ENCODE measurements at places on chromosomes 12 and 14. TPM values are rescaled to one million over a fixed set of nuclear protein-coding genes. Genes with fewer than 3 reads are reported as not detected.
A peak's percentile ranks its signal among the peaks of the same experiment; 100 is the strongest.

The SDS gene
- total RNA-seq, result not detected

The KLRC1 gene
- total RNA-seq, result not detected

The DACT1 gene
- total RNA-seq, result 2.0 TPM

The GPR84 gene
- total RNA-seq, result 0.41 TPM

- DNase-seq, result peak; percentile 18
- H3K36me3 ChIP-seq, result no peaks in the 10 kb centered on the region
- no peak overlapping the region for H3K27ac ChIP-seq
- no peak overlapping the region for H3K4me3 ChIP-seq
- H3K4me1 ChIP-seq, result peaks cover 4% of the 10 kb centered on the region
Observed at GRCh38 chr14:64841121-64841651, 38.5 kb downstream of the SPTB start.

- H3K27ac ChIP-seq, result no peak overlapping the region
- H3K27me3 ChIP-seq, result no peaks in the 10 kb centered on the region
- no peak overlapping the region for H3K4me3 ChIP-seq
- no peaks in the 10 kb centered on the region for H3K4me1 ChIP-seq
Observed at GRCh38 chr12:105954951-105955931, 183.5 kb downstream of the NUAK1 start.

DNA sequence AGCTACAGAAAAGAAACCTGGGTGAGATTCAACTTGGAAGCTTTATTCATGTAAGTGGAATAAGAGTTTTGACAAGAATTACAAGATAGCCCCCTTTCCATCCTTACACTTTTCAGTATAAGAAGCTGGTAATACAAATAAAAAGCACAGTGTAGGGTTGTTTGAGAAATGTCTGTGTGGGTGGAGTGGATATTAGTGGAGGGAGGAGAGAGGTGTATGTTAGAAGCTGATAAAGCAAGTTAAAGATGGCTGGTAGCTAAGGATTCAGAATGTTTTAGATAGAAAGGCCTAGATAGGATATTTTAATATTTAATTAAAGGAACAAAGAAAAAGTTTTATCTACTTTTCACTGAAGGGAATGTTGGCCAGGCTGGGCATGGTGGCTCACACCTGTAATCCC, 12.5 kb downstream of the CFAP54 start:
- H3K27me3 ChIP-seq, result peaks cover 2% of the 10 kb centered on the region
- no peaks in the 10 kb centered on the region for H3K36me3 ChIP-seq

- no peaks in the 10 kb centered on the region for H3K36me3 ChIP-seq
- H3K27ac ChIP-seq, result no peak overlapping the region
- DNase-seq, result no peak
- peaks cover 15% of the 10 kb centered on the region for H3K4me1 ChIP-seq
- peaks cover 20% of the 10 kb centered on the region for H3K27me3 ChIP-seq
Observed at GRCh38 chr12:47903927-47904712, 674 bp downstream of the VDR start.

GRCh38 chr14:23539248-23540140, 12.1 kb downstream of the ZFHX2 start:
- H3K4me1 ChIP-seq, result peaks cover 27% of the 10 kb centered on the region
- DNase-seq, result peak; percentile 71
- H3K27ac ChIP-seq, result peak overlapping the region; percentile 32
- peaks cover 10% of the 10 kb centered on the region for H3K27me3 ChIP-seq
- peaks cover 15% of the 10 kb centered on the region for H3K36me3 ChIP-seq

DNA sequence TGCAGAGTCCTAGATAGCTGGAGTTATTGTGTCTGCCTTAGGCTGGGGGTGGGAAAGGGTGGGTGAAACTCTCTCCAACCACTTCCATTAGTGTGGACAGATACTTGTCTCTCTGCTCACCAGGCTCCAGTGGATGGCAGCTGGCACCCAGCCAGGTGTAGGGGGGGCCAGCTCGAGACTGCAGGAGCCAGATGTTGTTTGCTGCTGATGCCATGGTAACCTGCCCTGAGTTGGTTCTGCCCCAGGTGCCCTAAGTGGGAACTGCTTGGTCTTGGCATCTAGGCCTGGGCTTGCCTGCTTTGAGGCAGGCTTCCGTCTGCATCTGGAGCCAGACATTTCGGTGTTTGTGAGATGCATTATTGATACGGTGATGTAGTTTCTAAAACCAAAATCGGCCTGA, 82.2 kb downstream of the ADCK1 start:
- no peak for DNase-seq
- H3K4me3 ChIP-seq, result no peak overlapping the region
- no peaks in the 10 kb centered on the region for H3K36me3 ChIP-seq
- no peak overlapping the region for H3K27ac ChIP-seq
- no peaks in the 10 kb centered on the region for H3K4me1 ChIP-seq

DNA sequence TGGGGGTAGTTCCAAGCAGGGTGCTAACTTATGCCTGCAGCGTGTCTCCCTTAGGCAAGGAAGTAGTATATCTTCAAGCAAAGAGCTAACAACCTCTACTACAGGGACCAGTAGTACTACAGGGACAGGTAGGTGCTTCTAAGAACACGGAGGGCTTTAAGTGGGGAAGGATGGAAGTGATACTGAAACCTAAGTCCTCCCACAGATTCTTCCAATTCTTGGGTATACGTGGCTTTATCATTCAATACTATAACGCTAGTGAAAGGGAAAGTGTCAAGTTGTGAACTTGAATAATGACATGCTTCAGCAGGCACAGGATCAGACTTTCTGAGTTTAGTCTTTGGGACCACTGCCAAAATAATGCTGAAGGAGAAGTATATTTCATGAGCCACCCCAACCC, 241.7 kb downstream of the CEP128 start:
- no peak overlapping the region for H3K27ac ChIP-seq
- no peaks in the 10 kb centered on the region for H3K27me3 ChIP-seq
- peaks cover 6% of the 10 kb centered on the region for H3K4me1 ChIP-seq
- DNase-seq, result no peak
- H3K36me3 ChIP-seq, result no peaks in the 10 kb centered on the region

DNA sequence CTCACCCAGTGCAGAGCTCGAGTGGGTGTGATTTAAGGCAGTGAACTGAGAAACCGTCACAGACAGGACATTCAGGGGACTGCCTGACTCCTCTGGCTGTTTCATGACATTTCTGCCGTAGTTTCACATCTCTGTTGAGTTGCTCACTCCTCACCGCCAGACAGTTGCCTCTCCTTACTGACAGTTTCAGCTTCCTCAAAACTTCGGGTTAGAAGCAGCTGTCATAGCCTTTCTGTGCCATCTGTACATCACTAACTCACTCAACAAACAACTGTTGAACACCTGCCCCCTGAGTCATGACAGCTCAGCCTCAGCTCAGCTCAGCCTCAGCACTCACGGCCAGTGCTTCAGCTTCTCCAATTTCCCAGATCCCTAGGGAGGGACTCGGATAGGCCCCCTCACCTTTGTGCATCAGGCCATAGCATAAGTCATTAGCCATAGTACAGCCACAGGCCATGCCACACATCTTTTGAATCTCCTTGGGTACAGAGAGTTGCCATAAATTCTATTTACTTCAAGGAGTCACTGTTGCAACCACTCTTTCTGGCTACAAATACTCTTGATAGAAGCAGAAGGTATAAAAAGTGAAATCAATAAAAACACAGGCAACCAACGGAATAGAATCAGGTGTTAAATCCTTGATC, 6.2 kb upstream of the SLC15A4 start:
- DNase-seq, result no peak
- no peaks in the 10 kb centered on the region for H3K36me3 ChIP-seq
- no peaks in the 10 kb centered on the region for H3K27me3 ChIP-seq
- H3K4me3 ChIP-seq, result no peak overlapping the region

DNA sequence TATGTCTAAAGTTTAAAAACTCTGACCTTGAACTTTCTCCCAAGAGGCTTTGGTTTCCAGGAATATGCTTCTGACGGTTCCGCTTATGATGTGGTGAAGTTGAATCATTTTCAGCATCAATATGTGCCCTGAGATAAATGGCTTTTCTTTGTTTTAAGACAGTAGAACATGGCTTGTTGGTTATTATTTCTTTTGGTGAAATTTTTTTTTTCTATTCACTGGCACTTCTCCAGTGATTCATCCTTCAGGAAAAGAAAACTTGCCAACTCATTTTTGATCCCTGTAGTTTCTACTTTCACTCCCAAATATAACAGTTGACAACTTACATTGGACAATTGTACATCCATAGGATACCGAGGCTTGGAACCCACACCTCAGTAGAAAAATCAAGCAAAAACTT, 1301.2 kb upstream of the FLRT2 start:
- H3K27ac ChIP-seq, result no peak overlapping the region
- H3K27me3 ChIP-seq, result no peaks in the 10 kb centered on the region
- no peak overlapping the region for H3K4me3 ChIP-seq
- H3K36me3 ChIP-seq, result no peaks in the 10 kb centered on the region
- no peak for DNase-seq
- H3K4me1 ChIP-seq, result no peaks in the 10 kb centered on the region

- no peak for DNase-seq
- H3K27ac ChIP-seq, result no peak overlapping the region
- no peaks in the 10 kb centered on the region for H3K4me1 ChIP-seq
- peaks cover 5% of the 10 kb centered on the region for H3K27me3 ChIP-seq
- no peak overlapping the region for H3K4me3 ChIP-seq
Observed at GRCh38 chr12:113500782-113501311, 29.2 kb upstream of the LHX5 start.

- DNase-seq, result no peak
- H3K4me3 ChIP-seq, result no peak overlapping the region
- H3K4me1 ChIP-seq, result peaks cover 62% of the 10 kb centered on the region
- peaks cover 4% of the 10 kb centered on the region for H3K27me3 ChIP-seq
Observed at GRCh38 chr14:56125772-56126636, 7.8 kb downstream of the PELI2 start.

Data from endothelial cell (in vitro differentiated cells).